ENCODE measurements at places on chromosomes 1 and 21. TPM values are rescaled to one million over a fixed set of nuclear protein-coding genes. Genes with fewer than 3 reads are reported as not detected.

Gene DAB1
- 0.12 TPM for total RNA-seq

Gene TDRD10
- total RNA-seq: not detected

Gene LDLRAD1
- not detected for total RNA-seq

Gene NHLH2
- total RNA-seq: not detected

Gene PRKAA2
- total RNA-seq: 5.1 TPM

Data from uterine smooth muscle cell (primary cell).